T follicular helper cell (primary cell): ENCODE measurements at places on chromosomes 12 and 14.

GRCh38 chr12:13676880-13677279 lies 304.5 kb downstream of the GRIN2B start:
- no peak for DNase-seq

GRCh38 chr14:56555921-56556570 lies 23.6 kb upstream of the TMEM260 start:
- DNase-seq: no peak

GRCh38 chr12:3342051-3342450 lies 149.0 kb upstream of the PRMT8 start:
- no peak for DNase-seq

- no peak for DNase-seq
Measured at GRCh38 chr14:49017447-49017846, 568.7 kb downstream of the RPS29 start.

DNA sequence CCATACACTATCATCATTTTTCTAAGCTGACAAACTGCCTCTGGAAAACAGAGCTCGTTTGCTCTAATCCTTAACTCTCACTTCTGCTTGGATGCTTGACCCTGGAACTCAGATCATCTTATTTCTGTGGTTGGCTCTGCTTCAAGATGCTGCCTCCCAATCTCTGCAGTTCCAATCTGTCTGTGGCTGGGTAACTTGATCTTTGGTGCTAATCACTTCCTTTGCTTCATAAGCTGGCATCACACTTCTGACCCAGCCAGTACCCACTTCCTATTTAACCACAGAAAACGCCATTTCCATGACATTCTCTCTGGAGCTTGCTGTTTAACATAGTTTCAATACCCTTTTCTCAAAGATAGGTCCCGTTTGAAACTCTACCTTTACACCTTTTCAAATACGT lies 254.2 kb downstream of the ACSS3 start:
- DNase-seq: no peak

DNA sequence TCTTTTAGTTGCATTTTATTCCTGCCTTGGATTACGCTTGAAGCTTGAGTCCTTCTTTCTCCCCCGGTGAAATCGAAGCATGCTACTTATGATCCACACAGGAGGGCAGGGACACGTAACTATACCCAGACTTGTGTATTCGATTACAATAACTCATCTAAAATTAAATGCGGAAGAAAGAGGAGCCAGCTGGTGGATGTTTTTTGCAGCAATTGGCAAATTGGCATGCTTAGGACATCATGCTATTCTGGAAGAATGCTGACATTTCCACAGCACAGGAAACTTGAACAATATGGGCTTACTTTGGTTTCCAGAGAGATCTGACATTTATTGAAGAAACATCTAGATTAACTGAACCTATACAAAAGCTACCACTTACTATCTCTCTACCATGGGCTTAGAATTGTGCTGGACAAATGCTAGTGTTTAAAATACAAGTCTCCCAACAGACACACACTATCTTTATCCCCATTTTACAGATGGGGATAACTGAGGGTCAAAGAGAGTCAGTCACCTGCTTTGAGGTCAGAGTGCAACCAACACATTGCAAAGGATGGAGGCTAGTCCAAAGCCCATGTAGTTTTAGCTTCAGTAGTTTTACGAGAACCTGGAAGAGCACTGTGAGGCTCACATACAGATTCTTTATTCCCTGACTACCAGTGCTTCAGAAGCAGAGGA lies 36.3 kb downstream of the LGMN start:
- no peak for DNase-seq

- DNase-seq: no peak
Measured at GRCh38 chr12:30909349-30910037, 17.1 kb upstream of the TSPAN11 start.

- peak; percentile 68 for DNase-seq
Measured at GRCh38 chr12:67648521-67649260, at the start of gene DYRK2. DYRK2 (plus strand) TSS chr12:67648745; CDS start chr12:67649134, 389 bp downstream.

DNA sequence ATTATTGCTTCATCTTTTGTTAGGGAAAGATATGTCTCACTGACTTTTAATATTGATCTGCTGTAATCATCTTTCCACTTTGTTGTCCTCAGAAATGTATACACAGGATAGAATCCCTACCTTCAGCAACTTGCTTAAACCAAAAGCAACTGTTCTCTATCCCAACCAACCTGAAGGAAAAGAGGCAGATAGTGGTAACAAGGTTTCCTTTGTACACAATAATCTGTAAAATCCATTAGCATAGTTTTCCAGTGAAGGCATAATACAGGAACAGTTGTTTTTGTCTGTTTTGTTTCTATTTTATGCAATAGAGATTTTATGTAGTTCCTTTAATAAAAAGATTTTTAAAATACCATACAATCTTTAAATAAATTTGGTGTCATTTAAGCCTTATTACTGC lies 170.5 kb downstream of the PIK3C2G start:
- DNase-seq: no peak

DNA sequence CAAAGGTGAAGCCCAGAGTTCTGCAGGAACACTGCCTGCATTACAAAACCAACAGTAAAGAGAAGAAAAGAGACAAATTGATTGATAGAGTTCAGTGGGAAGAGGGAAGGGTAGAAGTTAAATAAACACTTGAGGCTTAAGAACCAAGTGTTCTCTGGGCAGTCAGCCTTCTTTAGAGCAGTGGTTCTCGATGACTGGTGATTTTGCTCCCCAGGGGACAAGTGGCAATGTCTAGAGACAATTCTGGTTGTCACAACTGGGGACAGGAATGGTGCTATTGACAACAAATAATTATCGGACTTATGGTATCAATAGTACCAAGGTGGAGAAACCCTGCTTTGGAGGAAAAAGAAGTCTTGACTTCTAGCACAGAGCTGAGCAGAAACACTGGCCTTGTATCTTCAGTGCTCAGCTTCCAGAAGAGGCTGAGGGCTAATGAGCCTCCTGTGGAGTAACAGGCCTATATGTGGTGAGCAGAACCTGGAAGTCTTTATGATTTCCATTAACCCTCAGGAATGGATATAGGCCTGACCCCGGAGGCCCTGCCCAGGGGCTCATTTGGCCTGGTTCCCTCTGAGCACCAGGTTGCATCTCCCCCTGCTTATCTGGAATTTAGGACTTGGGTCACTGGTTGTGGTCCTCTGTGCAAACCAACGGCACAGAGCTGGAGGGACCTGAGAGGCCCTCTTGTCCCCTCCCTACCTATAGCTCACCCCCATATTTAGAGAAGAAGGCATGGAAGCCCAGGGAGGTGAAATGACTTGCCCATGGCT lies 204.6 kb upstream of the PWP1 start:
- DNase-seq: no peak

GRCh38 chr12:45687081-45688015 lies 42.2 kb upstream of the ARID2 start:
- no peak for DNase-seq

DNA sequence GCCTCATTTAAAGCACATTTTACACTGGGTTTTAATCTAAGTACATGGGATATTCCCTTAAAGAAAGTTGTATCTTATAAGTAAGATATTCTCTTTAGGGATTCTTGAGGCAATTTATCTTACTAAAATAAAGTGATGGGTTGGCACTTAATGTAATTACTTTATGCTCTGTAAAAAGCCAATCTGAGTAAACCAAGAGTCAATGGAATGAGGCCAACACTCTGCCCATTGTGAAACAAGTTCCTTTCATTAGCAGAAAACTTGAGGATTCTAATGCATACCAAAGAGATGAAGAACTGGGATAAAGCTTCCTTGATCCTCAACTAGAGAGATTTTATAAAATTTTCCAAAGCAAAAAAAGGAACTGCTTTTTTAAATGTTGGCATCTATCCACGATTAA lies 121.2 kb downstream of the METTL25 start:
- no peak for DNase-seq

DNA sequence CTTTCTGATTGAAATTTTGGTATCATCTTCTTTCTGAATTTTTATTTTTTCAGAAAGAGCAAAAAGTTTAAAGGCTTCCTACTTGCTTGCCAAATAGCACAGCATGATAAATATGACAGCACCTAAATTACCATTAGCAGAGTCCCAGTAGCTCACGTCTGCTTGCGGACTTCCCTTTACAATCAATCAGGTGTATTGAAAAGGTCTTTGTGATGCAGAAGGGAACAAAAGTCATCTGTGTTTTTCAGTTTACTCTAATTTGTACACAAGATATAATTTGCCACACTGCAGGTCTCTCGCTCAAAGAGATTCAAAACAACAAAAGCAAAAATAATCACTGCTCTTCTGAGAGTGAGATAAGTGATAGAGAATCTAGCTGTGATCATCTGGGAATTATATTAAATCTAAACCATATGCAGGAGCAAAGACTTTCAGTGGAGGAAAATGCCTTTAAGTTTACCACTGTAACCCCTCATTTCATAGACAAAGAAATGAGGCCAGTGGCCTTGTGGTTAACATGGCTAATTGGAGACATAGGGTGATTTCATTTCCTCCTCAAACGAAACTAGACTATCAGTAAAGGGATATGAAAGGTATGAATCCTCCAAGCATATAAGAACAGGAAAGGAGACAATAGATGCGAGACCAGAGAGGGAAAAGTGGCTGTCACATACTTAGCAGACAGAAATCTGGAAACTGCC lies 240.8 kb upstream of the TMPO start:
- no peak for DNase-seq

DNA sequence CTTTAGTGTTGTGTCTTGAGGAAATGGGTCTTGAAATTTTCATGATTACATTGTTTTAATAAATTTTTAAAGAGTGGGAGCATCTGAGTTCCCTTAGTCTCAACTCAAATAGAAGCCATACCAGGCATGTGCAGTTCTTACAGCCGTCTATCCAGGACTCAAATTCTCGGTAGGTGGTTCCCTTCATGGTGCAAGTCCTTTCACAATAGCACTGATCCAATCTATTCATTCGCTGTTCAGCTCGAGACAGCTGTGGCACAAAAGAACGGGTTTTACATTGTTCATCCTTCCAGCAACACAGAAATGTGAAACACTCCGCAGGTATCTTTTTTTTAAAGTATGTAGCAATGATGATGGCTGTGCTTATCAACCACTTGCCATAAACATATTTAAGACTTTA lies 100.2 kb downstream of the NELL2 start:
- no peak for DNase-seq

- DNase-seq: no peak
Measured at GRCh38 chr12:133106253-133106652, 23.8 kb downstream of the ZNF891 start.

- DNase-seq: peak; percentile 19
Measured at GRCh38 chr14:32252030-32252670, 49.1 kb upstream of the RNU6-8 start.

GRCh38 chr12:48815126-48816110 lies 2.9 kb upstream of the CACNB3 start:
- no peak for DNase-seq

- DNase-seq: no peak
Measured at GRCh38 chr12:20270557-20270956, 97.8 kb upstream of the PDE3A start.

DNA sequence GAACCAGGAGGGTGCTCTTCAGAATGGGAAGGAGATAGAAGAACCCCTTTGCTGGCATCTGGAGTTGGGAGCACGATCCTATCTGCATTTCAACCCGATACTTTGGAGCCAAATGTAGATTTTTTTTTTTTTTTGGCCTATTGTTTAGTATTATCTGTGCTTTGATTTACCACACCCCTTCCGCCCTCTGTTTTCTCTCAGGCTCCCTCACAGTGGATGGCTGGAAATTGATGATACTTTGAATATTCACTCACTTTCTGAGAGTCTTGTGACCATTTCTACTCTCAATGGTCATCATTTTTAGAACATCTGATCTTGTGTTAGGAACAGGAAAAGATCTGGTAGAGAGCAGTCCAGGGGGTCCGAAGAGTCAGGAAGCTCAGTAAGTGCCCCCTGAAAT lies 9.0 kb downstream of the TSPAN9 start:
- no peak for DNase-seq

- DNase-seq: no peak
Measured at GRCh38 chr12:17818931-17819330, 271.1 kb downstream of the RERGL start.

DNA sequence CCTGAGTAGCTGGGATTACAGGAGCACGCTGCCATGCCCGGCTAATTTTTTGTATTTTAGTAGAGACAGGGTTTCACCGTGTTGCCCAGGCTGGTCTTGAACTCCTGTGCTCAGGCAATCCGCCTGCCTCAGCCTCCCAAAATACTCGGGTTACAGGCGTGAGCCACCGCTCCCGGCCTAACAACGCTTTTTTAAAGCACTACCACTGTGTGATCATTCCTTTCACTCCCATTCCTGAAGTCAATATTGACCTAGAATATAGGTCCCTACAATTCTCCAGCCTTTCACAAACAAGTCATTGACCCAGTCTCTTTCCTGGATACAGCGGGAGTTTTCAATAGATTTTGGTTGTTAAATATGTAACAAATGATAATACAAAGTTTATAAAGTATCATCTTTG lies 62.8 kb downstream of the KIF21A start:
- no peak for DNase-seq

GRCh38 chr14:101478796-101479410 lies 82.4 kb upstream of the DIO3 start:
- no peak for DNase-seq

- DNase-seq: peak; percentile 42
Measured at GRCh38 chr12:57069523-57069922, 9.1 kb downstream of the NEMP1 start.

GRCh38 chr12:7907009-7907408 lies 29.0 kb downstream of the SLC2A3 start:
- DNase-seq: no peak

GRCh38 chr12:17020765-17021164 lies 414.8 kb upstream of the LMO3 start:
- DNase-seq: no peak

DNA sequence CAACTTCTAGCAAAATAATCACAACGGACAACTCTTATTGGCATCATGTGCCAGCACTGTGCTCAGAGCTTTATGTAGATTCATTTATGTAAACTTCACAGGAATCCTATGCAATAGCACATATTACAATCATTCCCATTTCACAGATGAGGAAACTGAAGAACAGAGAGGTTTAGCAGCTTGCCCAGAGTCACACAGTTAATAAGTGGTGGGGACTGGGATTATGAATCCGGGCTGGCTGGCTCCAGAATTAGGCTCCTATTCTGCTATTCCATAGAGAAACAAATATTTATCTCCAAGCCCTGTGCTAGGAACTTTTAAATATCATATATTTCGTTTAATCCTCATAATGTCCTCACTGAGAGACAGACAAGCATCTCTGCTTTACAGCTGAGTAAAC lies 52.4 kb upstream of the OAS1 start:
- no peak for DNase-seq

GRCh38 chr14:61537563-61538463 lies 157.5 kb upstream of the HIF1A start:
- no peak for DNase-seq

DNA sequence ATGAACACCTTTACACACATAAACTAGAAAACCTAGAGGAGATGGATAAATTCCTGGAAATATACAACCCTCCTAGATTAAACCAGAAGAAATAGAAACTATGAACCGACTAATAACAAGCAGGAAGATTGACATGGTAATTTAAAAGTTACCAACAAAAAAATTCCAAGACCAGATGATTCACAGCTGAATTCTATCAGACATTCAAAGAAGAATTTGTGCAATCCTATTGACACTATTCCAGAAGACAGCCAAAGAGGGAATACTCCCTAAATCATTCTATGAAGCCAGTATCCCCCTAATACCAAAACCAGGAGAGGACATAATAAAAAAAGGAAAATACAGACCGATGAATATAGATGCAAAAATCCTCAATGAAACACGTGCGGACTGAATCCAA lies 102.6 kb upstream of the KRR1 start:
- no peak for DNase-seq

- DNase-seq: no peak
Measured at GRCh38 chr14:99462210-99462609, 18.4 kb downstream of the SETD3 start.

- DNase-seq: no peak
Measured at GRCh38 chr14:65650826-65651225, 238.3 kb downstream of the FUT8 start.

GRCh38 chr14:103087343-103087835 lies 3.4 kb downstream of the LBHD2 start:
- no peak for DNase-seq
